WTC11 (cell line): ENCODE measurements at places on chromosomes 7 and 10.

DNA sequence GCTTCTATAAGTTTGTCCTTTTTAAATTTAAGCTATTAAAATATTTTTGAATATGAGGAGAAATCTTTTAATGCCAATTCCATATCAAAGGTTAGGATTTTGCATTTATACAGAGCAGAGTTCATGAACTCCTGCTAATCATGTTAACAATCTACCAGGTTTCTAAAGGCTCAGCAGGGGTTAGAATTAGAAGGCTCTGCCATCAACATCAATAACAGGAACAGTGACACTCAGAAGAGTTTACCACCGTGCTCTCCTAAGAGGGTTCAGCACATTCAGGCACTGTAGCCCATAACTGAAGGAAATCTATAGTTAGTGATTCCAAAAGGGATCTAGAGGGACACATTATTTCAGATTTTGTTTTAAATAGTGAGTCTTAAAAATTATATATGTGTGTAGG is 100.1 kb downstream of the HOXA1 start:
- DNase-seq, result no peak

GRCh38 chr10:95391164-95391563 is 100.4 kb upstream of the PDLIM1 start:
- no peak for DNase-seq

- no peak for DNase-seq
These were observed 105.2 kb upstream of the CTBP2 start for GRCh38 chr10:125265579-125265955.

DNA sequence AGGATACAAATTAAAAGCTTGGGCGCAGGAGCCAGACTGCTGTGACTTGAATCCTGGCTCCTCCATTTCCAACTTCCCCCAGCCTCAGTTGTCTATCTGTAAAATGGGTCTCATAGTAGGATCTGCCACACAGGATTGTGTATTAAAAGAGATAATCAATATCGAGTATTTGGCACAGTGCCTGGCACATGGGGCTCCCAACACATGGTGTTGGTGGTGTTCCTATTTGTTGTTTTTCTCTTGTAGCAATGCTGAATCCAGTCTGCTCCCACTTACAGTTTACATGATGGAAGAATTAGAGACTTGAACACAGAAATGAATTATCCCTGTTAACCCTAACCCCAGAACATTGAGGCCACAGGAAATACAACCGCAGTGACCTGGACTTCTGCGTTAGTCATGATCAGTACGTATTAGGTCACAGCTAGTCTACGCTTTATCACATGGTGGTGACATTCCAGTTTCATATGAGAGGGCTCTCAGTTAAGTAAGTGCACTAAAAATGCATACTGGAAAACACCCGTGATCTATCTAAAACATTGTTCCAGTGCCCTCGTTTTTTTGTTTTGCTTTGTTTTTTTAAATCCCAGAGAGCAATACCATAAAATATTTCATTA is 169.5 kb upstream of the KLF14 start:
- no peak for DNase-seq

GRCh38 chr7:63925626-63926460 is 72.8 kb upstream of the ZNF722 start:
- DNase-seq, result no peak

DNA sequence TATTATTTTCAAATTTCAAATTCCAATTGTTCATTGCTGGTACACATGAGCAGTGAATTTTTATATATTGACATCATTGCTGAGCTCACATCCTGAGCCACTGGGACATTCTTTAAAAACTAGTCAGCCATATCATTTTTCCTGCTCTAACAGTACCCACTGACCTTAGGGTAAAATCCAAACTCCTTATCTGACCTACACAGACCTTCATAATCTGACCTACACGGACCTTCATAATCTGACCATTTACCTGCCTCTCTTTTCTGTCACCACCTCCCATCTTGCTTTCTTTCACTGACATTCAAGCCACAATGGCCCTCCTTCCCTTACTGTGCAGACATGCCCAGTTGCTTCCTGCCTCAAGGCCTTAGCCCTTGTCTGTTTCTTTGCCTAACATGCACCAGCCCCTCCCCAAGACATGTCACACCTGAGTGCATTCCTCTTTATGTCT is 16.1 kb upstream of the CUZD1 start:
- no peak for DNase-seq

DNA sequence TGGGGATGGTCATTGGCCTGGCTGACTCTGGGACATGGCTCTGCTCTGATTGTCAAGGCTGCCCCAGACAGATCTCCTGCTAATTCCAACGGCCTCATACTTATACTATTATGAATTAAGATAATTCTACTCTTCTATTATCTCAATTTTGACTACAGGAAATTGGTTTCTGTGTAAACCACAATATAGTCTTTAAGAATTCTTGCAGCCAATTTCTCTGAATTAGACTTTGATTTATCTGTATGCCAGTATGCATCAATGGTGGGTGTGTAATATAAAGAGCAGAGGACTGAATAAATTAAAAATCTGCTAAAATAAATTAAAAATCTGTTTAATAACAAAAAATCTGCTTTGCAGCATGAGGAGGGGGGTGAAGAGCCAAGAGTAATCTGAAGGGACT is 27.0 kb downstream of the HIBADH start:
- DNase-seq, result no peak

DNA sequence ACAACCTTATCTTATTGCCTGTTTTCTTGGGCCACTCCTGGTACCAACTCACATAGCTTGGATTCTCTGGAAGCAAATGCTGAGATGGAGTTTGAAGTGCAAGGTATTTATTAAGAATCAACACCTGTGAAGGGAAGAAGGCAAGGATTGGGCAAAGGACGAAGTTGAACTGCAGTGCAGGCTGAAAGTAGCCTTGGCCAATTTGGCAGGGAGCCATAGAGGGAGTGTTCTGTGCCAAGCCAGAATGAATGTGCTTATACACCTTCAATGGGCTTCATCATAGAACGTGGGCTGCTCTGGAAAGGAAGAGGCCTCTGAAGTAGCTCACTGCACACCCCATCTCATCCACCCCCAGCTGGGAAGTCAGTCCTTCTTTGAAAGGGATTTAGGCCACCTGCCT is 79.8 kb upstream of the IFRD1 start:
- DNase-seq, result no peak

GRCh38 chr7:158543840-158544239 is 43.8 kb downstream of the PTPRN2 start:
- no peak for DNase-seq

GRCh38 chr7:157477550-157478212 is 140.9 kb downstream of the DNAJB6 start:
- no peak for DNase-seq

GRCh38 chr10:99730026-99730425 is 1.9 kb downstream of the COX15 start:
- no peak for DNase-seq

DNA sequence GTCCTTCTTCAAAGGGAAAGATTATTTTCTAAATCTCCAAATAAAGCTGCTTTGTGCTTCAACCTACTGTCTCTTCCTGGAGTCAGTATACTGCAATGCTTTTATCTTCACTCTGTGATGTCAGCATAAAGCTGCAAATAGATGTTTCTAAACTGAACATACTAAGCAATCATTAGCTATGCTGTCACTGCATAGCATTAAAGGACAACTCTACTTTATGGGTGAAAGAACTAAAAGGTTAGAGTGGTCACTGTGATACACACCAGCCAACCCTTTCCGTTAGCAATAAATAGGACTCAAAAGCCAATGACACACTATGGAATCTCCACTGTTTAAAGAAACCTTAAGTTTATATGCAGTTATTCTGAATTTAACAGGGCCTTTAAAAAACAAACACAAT is 1.8 kb downstream of the CCDC186 start:
- no peak for DNase-seq

DNA sequence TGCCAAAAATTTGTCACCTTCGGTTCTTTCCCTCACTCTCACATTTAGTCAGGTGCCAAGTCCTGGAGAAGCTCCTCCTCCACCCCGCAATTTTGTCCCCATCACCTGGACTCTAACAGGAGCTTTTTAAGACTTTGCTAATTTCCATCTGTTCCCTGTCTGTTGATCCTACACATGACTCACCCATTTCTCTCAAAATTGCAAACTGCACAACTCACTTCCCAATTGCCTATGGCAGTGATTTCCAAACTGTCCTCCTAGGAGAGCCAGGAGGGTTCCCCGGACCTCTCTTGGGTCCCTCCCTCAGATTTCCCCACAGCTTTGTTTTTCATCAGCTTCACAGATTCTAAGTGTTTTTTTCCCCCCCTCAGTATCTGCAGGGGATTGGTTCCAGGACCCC is 120.3 kb downstream of the WNT2 start:
- DNase-seq, result no peak

DNA sequence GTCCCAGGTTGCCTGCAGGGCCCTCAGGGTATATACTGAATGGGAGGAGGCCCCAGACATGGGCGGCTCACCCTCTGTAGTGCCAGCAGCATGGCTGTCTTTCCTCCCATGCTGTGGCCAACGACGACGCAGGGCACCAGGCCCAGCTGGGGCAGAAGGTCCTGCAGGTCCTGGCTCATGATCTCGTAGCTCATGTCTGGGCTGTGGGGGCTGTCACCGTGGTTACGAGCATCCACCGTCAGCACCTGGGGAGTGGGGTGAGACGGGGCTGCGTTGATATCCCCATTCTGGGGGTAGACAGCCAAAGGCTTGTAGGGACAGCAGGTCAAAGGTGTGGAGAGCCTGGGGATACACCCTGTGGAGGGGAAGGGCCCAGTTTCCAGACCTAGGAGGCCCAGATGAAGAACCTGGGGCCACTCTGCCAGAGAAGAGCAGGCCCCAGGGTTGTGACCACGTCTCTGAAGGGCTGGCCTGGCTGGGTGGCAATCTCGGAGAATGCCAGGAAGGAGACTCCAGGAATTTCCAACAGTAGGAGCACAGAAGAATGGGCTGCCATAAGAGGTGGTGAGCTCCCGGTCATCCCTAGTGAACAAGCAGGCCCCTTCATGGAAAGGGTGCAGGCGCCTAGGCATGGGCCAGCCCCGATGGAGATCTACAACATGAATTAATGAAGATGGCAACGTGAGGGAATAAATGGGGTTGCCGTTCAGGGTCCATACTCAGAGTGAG is 947 bp downstream of the ABHD11 start:
- DNase-seq, result no peak

- DNase-seq, result no peak
These were observed 230.6 kb downstream of the TWIST1 start for GRCh38 chr7:18886832-18887231.

DNA sequence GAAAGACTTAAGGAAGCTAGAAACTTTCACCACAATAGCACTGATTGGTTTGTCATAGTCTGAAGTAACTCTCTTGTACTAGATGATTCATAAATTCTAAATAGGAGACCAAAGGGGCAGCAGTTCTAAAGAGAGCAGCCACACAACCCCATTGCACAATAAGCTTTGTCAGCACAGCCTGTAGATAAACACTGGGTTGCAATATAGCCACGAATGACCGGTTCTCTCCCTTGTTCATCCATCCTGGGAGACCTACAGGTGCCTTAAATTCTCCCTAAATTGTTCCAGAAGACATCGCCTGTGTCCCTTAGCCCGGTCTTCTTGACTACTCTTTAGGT is 167.0 kb downstream of the SNX13 start:
- no peak for DNase-seq

- peak; percentile 84 for DNase-seq
These were observed 15.2 kb downstream of the PALD1 start for GRCh38 chr10:70493660-70494234.

DNA sequence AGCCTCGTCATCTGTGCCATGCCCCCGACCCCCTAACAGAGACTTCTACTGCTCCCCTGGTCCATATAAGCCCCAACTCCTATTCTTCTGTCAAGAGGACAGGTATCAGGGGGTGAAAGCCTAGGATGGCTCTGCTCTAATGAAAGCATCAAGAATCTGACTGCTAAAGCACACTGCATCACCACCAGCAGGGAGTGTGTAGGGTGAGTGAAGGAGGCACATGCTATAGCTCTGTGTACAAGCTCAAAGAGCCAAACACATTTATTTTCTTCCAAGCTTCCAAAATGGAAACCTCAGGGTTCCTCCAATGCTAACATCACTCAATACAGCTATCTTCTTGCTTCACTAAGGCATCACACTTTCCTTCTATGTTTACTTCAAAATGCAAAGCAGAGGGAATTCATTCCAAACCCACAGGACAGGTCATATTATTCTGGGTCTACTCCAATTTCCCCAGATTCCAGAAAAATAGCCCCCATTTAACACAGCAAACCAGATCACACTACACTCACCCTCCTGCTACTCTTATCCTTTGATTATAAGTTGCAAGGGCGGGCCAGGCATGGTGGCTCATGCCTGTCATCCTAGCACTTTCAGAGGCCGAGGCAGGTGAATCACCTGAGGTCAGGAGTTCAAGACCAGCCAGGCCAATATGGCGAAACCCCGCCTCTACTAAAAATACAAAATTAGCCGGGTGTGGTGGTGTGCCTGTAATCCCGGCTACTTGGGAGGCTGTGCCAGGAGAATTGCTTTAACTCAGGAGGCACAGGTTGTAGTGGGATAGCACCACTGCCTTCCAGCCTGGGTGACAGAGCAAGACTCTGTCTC is 36.6 kb downstream of the RHEB start:
- no peak for DNase-seq

- DNase-seq, result no peak
These were observed 95.0 kb downstream of the FANK1 start for GRCh38 chr10:125991392-125991791.

GRCh38 chr7:82167558-82168314 is 275.8 kb downstream of the CACNA2D1 start:
- DNase-seq, result no peak

- DNase-seq, result no peak
These were observed 73.3 kb downstream of the MCU start for GRCh38 chr10:72765051-72765745.

DNA sequence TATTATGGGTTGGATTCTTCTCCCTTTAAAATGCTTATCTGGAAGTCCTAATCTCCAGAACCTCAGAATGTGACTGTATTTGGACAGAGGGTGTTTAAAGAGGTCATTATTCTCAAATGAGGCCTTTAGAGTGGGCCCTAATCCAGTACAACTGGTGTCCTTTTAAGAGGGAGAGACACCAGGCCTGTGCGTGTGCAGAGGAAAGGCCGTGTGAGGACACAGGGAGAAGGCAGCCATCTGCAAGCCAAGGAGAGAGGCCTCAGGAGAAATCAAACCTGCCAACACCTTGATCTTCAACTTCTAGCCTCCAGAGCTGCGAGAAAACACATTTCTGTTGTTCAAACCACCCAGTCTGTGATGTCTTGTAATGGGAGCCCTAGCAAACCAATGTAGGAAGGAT is 235.4 kb upstream of the MYO3A start:
- DNase-seq, result no peak
